ENCODE measurements at places on chromosomes 7 and 10.

DNA sequence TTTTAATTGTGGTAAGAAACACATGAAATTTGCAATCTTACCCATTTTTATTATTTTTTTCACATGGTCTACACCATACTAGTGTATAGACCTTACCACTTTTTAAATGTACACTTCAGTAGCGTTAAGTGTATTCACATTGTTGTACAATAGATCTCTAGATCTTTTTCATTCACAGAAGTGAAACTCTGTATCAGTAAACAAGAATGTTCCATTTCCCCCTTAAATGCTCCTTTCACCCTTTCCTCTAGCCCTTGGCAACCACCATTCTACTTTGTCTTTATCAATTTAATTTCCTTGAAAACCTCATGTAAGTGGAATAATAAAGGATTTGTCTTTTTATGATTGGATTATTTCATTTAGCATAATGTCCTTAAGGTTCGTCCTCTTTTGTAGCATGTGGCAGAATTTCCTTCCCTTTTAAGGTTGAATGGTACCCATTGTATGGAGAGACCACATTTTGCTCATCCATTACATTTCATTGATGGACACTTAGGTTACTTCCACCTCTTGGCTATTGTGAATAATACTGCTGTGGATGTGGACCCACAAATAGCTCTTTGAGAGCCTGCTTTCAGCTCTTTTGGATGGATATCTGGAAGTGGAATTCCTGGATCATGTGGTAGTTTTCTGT lies 45.7 kb downstream of the SNX10 start:
- no peak for DNase-seq

GRCh38 chr10:124701435-124701834 lies 42.7 kb downstream of the FAM53B start:
- no peak for DNase-seq

- DNase-seq: no peak
Observed at GRCh38 chr7:81705206-81705605, 64.6 kb downstream of the HGF start.

GRCh38 chr10:100866010-100866409 lies 46.8 kb upstream of the SLF2 start:
- no peak for DNase-seq

- no peak for DNase-seq
Observed at GRCh38 chr10:50567384-50567783, 56.4 kb downstream of the SGMS1 start.

DNA sequence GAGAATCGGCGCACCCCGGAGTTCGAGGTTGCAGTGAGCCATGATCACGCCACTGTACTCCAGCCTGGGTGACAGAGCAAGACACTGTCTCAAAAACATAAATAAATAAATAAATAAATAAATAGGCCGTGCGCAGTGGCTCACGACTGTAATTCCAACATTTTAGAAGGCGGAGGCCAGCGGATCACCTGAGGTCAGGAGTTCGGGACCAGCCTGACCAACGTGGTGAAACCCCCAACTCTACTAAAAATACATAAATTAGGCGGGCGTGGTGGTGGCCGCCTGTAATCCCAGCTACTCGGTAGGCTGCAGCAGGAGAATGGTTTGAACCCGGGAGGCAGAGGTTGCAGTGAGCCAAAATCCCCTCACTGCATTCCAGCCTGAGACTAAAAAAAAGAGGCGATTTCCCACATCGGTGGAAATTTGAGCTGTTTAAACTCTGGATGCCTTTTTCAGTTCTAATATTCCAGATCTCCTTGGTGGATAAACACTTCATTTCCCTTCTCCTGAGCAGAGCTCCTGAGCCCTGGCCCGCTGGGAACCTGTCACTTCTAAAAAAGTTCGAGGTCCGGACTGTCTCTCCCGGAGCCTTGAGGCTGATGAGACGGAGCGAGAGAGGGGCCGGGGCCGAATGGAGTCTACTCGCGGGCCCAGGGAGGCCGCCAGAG lies 2.0 kb upstream of the NFKB2 start:
- no peak for DNase-seq

- no peak for DNase-seq
Observed at GRCh38 chr7:105861224-105861623, 15.2 kb downstream of the ATXN7L1 start.

DNA sequence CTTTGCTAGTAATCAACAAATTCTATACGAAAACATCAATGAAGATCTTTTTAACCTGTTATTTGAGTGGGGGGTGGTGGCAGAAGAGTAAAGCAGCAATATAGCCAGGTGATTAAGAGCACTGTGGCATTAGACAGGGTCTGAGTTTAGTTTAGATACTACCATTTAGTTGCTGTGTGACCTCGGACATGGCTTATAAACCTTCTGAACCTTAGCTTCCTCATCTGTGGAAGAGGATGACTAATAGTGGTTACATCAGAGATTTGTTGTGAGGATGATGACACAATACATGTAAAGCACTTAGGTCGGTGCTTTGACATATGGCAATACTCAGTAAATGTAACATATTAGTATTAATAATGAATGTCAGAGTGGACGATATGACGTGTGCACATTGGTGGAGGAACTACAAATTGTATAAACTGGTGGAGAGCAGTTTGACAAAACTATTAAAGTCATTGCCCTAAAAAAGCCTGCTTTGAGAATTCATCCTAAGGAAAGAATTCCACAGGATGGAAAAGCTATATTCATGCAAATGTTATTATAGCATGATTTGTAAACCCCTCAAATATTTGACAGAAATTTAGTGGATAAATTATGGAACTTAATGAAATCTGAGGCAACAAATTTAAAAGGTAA lies 24.3 kb downstream of the SPAG6 start:
- no peak for DNase-seq

DNA sequence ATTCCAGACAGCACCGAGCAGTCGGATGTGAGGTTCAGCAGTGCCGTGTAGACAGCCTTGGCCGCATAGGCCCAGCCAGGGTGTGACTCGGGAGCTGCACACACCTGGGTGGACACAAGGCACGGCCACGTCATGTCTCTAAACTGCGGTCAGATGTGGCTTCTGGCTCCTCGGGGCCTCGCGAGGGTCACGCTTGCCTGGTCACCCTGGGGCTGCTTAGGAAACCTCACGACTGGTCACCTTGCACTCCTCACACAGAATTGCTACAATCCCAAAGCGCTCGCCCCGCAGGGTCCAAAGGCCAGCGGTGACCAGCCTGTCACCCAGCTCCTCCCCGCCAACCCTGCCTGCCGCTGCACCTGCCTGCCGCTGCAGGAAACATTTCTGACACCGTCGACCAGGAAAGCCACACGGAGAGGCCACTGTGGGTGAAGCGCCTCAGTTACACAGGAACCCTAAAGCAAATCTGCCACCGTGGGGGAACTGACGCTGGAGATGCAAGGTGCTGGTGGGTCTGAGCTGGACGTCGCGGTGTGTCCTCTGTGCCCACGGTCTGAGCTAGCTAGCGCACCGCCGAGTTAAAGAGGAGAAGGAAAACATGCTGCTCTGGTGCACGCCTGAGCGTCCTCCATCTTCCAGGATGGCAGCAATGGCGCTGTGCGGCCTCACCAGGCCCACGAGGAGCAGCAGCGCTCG lies 5.0 kb downstream of the GPER1 start:
- no peak for DNase-seq

GRCh38 chr7:55520426-55521140 lies 51.7 kb downstream of the VOPP1 start:
- DNase-seq: no peak

GRCh38 chr7:111265394-111265793 lies 174.5 kb downstream of the LRRN3 start:
- DNase-seq: no peak

DNA sequence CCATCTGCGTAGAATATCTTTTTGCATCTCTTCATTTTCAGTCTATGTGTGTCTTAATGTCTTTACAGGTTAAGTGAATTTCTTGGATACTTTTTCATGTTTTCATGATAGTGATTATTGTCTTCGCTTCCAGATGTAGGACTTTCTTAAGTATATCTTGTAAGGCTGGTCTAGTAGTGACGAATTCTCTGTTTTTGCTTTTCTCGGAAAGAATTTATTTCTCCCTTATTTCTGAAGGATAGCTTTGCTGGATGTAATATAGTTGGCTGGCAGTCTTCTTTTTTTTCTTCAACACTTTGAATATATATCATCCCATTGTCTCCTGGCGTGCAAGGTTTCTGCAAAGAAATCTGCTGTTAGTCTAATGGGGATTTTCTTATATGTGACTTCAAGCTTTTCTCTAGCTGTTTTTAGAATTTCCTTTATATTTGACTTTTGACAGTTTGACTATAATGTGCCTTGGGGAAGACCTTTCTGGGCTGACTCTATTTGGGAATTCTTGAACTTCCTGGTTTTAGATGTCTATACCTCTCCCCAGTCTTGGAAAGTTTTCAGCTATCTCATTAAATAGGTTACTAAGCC lies 14.3 kb downstream of the GTPBP4 start:
- no peak for DNase-seq

GRCh38 chr7:30177186-30177585 lies 42.4 kb downstream of the MTURN start:
- no peak for DNase-seq

- no peak for DNase-seq
Observed at GRCh38 chr10:13776861-13777311, 190.1 kb downstream of the PRPF18 start.

DNA sequence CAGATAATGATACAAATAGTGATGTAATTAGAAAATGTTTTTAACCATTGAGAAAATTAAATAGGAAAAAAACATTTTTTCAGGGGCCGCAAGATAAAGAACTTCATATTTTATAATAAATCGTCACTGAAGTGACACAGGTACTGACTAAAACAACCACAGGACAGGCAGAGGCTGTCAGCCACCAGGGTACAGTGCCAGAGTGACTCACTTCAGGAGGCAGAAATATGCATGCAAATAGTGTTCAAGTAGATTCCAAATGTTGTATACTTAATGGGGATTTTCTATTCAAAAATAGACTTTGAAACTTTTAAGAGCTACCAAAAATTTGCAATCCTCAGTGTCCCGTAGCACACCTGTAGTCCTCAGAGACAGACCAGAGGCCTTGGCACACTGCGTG lies 68.6 kb downstream of the FRMPD2 start:
- DNase-seq: no peak

- no peak for DNase-seq
Observed at GRCh38 chr7:151126491-151127137, 40.3 kb downstream of the AGAP3 start.

- DNase-seq: no peak
Observed at GRCh38 chr10:51034769-51035168, 39.5 kb upstream of the PRKG1 start.

DNA sequence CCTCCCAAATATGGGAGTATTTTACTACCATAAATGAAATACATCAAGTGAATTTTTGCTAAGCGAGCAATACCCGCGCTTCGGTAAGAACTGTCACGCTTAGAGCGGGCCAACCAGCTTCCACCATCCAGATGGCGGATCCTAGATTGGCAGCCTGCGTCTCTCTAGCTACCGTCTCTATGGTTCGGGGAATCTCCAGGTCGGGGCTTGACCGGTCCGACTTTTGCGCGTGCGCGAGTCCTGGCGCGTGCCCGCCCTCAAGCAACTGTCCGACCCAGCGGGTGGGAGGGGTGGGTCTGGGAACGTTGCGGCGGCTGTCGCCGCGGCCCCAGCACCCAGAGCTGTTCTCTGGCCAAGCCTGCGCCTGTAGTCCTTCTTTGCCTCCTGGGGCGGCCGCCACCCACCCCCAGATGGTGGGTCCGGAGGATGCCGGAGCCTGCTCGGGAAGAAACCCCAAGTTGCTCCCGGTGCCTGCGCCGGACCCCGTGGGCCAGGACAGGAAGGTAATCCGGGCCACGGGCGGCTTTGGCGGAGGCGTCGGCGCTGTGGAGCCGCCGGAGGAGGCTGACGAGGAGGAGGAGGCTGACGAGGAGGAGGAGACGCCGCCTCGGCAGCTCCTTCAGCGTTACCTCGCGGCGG lies at the start of gene TBC1D12:
TBC1D12 (plus strand) TSS at position 338 of the 639 bp plus-strand sequence; CDS start at position 411, 73 bp downstream.
- no peak for DNase-seq

DNA sequence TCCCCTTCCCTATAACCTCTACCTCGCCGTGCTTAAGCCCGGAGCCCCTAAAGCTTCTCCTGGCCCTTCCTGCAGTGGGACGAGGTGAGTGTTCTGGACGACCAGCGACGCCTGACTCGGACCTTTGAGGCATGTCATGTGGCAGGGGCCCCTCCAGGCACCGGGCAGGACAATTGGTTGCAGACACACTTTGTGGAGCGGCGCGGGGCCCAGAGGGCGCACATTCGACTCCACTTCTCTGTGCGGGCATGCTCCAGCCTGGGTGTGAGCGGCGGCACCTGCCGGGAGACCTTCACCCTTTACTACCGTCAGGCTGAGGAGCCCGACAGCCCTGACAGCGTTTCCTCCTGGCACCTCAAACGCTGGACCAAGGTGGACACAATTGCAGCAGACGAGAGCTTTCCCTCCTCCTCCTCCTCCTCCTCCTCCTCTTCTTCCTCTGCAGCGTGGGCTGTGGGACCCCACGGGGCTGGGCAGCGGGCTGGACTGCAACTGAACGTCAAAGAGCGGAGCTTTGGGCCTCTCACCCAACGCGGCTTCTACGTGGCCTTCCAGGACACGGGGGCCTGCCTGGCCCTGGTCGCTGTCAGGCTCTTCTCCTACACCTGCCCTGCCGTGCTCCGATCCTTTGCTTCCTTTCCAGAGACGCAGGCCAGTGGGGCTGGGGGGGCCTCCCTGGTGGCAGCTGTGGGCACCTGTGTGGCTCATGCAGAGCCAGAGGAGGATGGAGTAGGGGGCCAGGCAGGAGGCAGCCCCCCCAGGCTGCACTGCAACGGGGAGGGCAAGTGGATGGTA lies 9.2 kb downstream of the EPHB6 start:
- DNase-seq: no peak

- no peak for DNase-seq
Observed at GRCh38 chr7:45401851-45402250, 172.3 kb upstream of the ADCY1 start.

- DNase-seq: no peak
Observed at GRCh38 chr7:93897680-93898079, 7.1 kb upstream of the TFPI2 start.

GRCh38 chr10:7551950-7552716 lies 114.6 kb downstream of the ITIH5 start:
- DNase-seq: no peak

- DNase-seq: peak; percentile 27
Observed at GRCh38 chr7:92685136-92686042, 95.2 kb upstream of the FAM133B start.

GRCh38 chr7:151210087-151210854 lies at the start of gene H2BK1:
H2BK1 (minus strand) TSS chr7:151210488; CDS start chr7:151210318, 170 bp downstream.
- no peak for DNase-seq

- DNase-seq: no peak
Observed at GRCh38 chr7:509426-510130, 10.1 kb downstream of the PDGFA start.
